ENCODE measurements at places on chromosomes 5 and 9.

GRCh38 chr9:125889476-125890419 lies 142.6 kb downstream of the PBX3 start:
- no peak for DNase-seq

GRCh38 chr5:176157656-176158055 lies 80.6 kb upstream of the SIMC1 start:
- no peak for DNase-seq

DNA sequence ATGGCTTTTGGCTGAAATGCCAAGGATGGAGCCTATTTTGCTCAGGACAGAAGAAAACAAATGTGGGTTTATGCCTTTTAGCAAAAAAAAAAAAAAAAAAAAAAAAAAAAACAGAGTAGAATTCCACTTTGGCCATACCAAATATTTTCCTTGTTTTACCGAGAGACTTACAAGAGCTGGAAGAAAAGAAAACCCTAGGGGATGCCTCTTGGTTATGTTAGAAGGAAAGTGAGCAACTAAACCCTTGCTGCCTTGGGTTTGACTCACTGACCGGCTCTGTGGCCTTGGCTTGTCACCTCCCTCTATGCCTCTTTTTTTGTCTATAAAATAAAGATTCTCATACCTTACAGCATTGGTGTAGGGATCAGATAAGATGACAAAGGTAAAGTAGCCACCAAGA lies 69.6 kb upstream of the ABCA1 start:
- no peak for DNase-seq

- no peak for DNase-seq
Observed at GRCh38 chr5:53133020-53133419, 23.5 kb upstream of the MOCS2 start.

DNA sequence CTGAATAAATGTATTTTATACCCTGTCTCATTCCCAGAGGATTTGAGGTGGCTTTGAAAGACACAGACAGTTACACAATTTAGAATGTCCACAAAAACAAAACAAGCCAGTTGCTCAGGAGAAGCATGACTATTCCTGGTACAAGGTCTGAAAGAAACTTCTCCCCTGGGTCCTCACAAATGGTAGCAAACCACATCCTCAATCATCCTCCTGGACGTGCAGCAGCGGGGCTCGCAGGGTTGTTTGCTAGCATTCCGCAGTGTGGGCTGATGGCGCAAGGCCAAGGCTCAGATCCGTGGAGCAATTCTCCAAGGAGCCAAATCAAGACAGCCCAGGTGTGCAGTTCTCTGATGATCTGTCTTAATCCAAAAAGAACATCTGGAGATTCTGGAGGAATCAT lies 210.3 kb downstream of the ACTL7B start:
- no peak for DNase-seq

DNA sequence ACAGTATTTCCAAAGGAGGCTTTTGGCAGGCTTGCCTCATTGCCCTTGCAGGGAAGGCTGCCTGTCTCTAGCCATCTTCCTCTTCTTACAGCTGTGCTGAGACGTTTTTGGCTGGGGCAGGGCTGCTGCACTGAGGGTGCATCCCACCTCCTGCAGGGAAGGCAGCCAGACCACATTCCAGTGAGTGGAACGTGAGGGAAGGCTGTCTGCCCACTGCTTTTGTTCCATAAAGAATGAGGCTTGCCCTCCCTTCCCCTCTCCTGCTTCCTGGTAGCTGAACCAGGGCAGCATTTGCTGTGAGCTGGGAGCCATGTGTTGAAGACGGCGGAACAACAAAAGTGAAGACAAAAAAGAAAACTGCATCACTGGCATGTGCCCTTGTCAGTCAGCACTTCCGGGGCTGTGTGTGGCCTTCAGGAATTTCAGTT lies 16.8 kb downstream of the MGAT1 start:
- no peak for DNase-seq

- peak; percentile 57 for DNase-seq
Observed at GRCh38 chr9:101387871-101388506, 3.2 kb upstream of the BAAT start.

DNA sequence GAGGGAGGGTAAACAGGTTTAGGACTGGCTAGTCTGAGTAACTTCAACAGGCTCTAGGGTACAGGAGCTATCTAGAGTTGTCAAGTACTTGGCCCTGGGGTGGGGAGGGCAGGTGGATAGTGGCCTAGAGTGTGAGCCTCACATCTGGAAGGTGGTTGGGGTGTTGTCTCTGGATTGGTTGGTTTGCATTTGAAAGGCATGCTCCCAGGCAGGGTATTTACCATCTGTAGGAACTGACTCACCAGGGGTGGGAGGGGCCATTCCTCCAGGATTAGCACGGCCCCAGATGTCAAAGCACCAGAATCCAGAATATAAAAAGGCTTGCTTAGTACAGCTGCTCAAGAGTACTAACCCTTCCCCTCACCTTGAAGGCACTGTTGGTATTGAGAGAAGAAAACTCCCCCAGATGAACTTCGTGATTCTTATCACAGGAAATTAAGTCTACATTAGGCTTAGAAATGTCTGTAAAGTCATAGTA lies 193.3 kb downstream of the NTRK2 start:
- no peak for DNase-seq

- no peak for DNase-seq
Observed at GRCh38 chr5:8410618-8411017, 541.7 kb downstream of the MTRR start.

- DNase-seq: no peak
Observed at GRCh38 chr5:179318221-179318955, 26.9 kb downstream of the ADAMTS2 start.

DNA sequence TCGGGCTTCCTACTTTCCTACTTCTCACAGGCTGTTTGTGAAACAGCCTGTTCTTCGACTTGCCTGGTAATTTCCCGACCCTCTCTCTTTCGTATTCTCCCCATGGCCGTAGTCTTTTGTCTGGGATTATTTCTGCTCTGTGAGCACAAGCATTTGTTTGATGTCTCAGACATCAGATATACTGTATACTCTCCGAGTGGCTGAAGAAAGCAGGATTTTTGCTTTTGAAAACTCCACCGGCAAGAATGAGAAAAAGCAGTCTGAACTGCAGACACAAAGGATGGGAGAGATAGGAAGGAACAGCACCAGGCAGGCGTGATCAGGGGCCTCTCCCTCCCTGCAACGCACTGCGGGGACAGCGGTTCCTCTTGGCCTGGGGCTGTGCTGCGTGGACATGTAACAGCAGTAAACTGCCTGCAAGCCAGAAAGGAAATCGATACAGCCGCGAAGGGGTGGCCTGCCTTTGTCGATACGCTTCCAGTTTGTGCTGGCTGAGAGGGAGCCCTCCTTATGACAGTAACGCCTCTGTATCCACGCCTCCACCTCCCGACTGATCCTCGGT lies 313.9 kb upstream of the TLE4 start:
- DNase-seq: no peak

GRCh38 chr5:9927521-9927997 lies 297.4 kb upstream of the TAS2R1 start:
- peak; percentile 46 for DNase-seq

GRCh38 chr5:14958188-14958587 lies 86.6 kb upstream of the ANKH start:
- DNase-seq: no peak

DNA sequence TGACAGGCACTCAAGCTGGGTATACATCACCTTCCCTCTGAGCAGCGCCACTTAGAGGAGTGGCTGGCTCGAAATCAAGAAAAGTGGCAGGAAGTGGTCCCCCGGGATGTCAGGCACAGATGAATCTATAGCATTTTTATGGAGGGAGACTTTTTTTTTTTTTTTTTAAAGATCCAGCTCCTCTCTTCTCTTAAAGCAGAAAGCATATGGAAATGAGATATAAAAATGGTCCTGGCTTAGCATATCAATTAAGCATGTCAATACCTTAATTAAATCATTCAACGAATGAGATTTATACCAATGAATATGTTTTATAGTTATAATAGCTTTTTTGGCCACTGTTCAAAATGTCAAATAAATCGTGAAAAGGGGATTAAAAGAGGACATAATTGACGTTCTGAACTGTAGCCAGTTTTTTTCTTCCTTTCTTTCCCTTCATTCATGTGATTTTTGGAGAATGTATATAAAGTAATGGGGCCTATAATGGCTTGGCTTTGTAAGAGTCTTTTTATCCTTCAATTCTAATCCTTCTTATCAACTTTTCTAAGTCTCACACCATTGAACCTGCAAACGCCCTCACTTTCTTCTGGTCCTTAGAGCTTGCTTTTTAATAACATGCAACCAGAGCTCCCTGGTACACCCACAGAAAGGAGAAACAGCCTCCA lies 319.2 kb upstream of the PANK3 start:
- DNase-seq: no peak

- DNase-seq: no peak
Observed at GRCh38 chr9:136587944-136588662, 42.3 kb upstream of the NOTCH1 start.

GRCh38 chr5:172255444-172255843 lies 28.1 kb downstream of the UBTD2 start:
- no peak for DNase-seq

GRCh38 chr5:1541702-1542400 lies 18.1 kb upstream of the LPCAT1 start:
- DNase-seq: no peak

GRCh38 chr5:34639852-34640626 lies 16.1 kb upstream of the RAI14 start:
- DNase-seq: no peak

- peak; percentile 44 for DNase-seq
Observed at GRCh38 chr5:151202381-151203139, 21.3 kb downstream of the CCDC69 start.

Data from SW 1271 (cell line).